ENCODE measurements at places on chromosomes 6 and 20.

DNA sequence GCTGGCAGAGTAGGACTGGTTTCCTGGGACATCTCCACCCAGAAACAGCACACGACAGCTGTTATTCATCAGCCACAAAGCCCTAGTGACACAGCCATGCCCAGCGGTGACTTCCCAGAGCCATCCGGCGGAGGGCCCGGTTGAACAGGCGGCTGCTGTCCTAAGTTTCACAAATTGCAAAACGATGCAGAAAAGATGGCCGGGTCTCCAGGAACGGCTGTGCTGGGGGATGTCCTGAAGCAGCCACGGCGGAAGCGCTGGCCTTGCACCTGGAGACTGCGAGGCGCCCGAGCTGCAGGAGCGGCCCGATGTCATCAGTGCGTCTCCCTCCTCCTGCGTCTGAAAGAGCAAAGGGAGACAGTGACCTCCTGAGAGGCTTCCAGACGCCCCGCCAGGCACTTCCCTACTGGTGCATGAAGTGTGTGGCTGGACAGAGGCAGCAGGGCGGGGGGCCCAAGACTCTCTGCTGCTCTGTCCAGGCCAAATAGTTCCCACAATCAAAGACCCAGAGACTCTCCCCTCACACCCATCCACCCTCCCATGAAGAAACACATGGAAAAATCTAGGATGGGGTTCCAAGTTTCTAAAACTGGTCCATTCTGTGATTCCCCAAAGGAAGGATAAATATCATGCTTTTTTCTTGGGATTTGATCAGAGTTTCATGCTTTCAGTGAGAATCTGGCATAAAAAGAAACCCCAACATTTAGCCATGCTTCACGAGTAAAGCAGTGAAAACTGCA, 44.0 kb downstream of the SSR1 start:
- DNase-seq: no peak

- no peak for DNase-seq
Measured at GRCh38 chr6:41011673-41012072, 27.3 kb downstream of the UNC5CL start.

- DNase-seq: no peak
Measured at GRCh38 chr6:94175465-94175864, 756.1 kb upstream of the EPHA7 start.

GRCh38 chr6:51266604-51267003, 447.9 kb downstream of the TFAP2B start:
- DNase-seq: no peak

Data from foreskin melanocyte (primary cell).